ENCODE measurements at places on chromosomes 4 and X.
A peak's percentile ranks its signal among the peaks of the same experiment; 100 is the strongest.

DNA sequence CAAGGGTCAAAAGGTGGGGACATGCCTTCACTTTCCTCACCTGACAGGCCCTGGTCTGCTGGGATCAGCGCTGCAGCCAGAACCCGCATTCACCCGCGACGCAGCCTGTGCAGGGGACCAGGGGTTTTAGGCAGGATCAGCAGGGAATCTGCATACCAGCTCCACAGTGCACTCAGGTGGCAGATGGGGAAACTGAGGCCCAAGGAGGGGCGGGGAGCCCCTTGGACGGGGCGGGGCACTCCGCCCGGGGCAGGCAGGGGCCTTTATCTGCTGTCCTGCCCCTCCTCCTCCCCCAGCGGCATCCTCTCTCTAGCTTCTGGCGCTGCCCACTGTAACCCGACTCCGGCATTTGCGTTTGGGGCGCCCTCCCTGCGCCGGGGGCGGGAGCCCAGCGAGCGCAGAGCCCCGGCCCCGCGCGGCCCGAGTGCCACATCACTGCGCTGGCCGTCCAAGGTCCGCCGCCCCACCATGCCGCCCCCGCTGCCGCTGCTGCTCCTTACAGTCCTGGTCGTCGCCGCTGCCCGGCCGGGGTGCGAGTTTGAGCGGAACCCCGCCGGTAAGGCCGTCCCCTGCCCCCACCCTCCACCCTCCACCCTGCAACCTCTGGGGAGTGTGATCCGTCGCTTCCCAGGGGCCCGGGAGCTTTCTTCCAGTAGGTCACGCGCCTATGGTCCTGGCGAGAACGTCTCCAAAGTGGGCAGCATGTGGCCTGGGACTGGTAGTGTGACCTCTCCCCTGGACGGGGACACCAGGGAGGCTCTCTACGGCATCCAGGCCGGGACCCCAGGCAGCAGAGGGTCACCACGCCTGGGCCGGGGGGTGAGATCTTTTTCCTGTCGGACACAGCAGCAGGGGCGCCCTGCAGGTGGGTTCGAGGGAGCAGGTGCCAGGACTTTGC, at the start of gene CPZ:
TSS of gene CPZ (plus strand) at position 400 of the 898 bp plus-strand sequence. CDS start at position 469, 69 bp downstream.
- DNase-seq = peak; percentile 36

GRCh38 chr4:94497690-94498089, 45.9 kb downstream of the PDLIM5 start:
- DNase-seq = no peak

DNA sequence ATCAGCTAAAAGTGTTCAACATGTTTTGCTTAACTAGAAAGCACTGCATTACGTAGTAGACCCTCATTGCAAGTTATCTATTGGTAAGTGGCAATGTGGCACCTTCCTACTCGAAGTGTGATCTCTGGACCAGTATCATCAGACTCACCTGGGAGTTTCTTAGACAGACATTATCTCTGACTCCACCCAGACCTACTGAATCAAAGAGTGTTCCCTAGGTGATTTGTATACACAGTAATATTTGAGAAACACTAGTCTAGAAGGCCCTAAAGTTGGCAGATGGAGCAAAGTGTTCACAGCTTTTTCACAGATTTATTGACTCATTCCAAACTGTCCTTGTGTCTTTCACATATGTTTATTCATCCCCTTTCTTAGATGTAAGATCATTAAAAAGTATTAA, 35.7 kb downstream of the SHROOM4 start:
- no peak for DNase-seq

DNA sequence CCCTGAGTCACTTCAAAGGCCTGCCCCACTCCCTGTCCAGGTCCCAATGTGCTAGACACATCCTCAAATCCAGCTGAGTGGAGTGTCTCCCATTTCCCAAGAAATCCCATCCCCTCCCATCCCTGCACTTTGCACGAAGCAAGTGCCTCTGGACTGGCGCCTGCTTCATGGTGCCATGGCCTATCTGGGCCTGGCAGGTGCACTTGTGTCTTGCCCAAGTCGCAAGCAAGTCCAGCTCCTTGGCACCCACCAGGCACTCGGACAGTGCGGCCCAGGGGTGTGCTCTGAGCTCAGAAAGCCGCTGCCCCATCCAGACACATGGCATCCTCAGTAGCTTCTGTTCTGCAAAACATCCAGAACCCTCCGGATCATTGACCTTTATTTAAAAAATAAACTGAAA, 97.4 kb downstream of the DCTD start:
- DNase-seq = no peak

All from mesenchymal stem cell (in vitro differentiated cells and primary cell).